ENCODE measurements at places on chromosomes 7 and 10.

DNA sequence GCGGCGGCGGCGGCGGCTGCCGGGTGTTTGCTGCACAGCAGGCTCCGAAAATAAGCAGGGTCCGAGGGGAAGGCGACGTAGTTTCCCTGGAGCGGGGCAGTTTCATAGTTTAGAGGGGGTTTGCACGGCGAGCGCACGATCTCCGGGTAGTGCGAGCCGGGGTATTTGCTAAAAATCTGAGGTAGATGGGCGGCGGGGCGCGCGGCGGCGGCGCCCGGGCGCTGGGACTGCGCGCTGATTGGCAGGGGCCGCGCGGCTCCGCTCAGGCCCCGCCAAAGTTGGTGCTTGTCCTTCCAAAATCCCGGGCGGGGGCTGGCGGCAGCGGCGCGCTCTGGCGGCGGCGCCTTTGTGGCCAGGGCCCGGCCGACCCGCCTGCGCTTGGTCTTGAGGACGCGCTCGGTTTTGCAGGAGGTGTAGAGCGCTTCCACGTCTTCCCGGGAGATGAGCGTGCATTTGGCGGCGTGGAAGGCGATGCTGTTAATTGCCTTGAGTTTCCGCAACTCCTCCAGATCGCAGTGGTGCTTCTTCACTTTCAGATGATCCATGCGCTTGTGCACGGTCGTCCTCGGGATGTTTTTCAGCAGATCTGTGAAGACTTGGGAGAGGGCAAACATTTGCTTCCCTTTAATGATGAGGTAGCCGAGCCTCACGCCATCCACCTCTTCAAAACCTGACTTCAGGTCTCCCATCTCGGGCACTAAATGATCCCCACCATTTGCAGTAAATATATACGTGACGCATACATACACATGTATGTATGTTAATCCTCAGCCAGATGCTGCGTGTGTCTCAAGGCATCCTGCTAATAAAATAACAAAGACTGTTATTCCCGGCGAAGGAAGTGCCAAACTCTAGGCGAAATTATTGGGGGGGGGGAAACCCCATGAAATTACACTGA is 8.1 kb downstream of the SKIDA1 start:
- DNase-seq = peak; percentile 27

DNA sequence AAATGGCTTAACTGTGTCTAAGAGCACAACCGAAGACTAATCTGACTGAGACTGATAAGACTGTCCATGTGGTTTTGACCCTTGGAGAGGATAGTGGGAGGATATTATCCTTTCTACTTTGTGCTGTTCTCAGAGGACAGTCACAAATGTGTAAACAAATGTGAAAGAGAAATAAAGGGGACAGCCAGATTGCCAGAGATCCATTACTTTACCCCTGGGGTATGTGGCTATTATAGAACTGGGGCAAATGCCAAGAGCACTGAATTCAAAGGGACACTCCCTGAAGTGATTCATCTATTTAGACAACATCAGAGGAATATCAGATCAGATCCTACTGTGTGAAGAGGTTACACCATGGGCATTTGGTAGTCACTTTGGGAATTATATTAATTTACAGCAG is 154.7 kb downstream of the RNLS start:
- DNase-seq = no peak

- DNase-seq = no peak
These were observed 64.1 kb downstream of the TMEM168 start for GRCh38 chr7:112726076-112726475.

GRCh38 chr10:90222372-90222771 is 521.0 kb downstream of the KIF20B start:
- DNase-seq = no peak

All from activated CD4-positive, alpha-beta T cell treated with anti-CD3 and anti-CD28 coated beads, Interleukin-2, amount 50 U/mL, for 16 hours (primary cell).